Stimulated activated CD4-positive, alpha-beta T cell treated with anti-CD3 and anti-CD28 coated beads, Interleukin-12 subunit alpha, Interleukin-12 subunit beta, amount 100 ng/mL, for 48 hours (primary cell): ENCODE measurements at places on chromosomes 1 and 21.

GRCh38 chr1:71561729-71562128 lies 480.9 kb upstream of the ZRANB2 start:
- DNase-seq, result no peak

GRCh38 chr1:38487396-38487795 lies 372.2 kb downstream of the RRAGC start:
- no peak for DNase-seq

- DNase-seq, result no peak
Measured at GRCh38 chr21:43767984-43768867, 7.9 kb downstream of the CSTB start.

DNA sequence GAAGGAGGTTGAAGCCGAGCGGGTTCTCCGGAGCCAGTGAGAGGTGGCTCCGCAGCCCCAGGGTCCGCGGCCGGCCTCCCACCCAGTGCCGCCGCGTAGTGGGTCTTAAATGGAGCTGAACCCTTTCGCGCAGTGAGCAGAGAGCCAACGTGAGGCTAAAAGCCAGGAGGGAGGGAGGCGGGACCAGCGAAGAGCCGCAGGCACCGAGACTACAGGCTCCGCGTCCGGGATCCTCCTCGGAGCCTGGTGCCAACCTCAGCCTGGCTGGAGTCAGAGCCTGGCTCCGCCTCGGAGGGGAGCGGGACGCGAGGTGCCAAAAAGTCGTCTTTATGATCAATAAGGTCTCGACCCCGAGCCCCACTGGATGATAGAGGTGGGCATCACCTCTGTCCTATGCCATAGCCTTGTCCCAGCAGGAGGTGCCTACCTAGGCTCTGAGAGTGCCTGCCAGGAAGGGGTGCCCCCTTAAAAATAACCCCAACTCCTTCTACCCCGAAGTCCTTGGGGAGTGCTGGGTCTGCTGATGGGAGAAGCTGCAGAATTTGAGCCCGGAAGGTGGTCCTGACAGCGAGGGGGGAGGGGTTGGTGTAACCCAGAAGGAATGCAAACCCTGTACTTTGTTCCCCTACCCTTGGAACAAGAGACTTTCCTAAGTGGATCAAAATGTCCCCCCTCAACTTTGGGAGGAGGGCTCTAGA lies 1.6 kb downstream of the IGSF21 start:
- DNase-seq, result no peak

GRCh38 chr1:7987528-7987927 lies 26.0 kb downstream of the PARK7 start:
- DNase-seq, result no peak
